AG08395 (cell line): ENCODE measurements at places on chromosomes 7 and 10.

DNA sequence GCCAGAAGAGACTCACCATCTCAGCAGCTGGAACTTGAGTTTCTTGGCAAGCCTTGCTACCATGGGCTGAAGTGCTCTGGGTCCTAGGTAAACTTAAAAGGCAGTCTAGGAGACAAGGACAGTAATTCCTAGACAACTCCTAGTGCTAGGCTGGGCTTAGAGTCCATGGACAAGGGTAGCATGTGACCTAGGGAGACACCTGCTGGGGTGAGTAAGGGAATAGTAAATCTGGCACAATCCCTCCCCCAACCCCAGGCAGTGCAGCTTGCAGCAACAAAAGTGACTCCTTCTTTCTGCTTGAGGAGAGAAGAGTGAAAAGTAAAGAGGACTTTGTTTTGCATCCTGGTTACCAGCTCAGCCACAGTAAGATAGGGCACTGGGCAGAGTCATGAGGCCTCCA is 316.5 kb upstream of the IMMP2L start:
- DNase-seq = no peak

DNA sequence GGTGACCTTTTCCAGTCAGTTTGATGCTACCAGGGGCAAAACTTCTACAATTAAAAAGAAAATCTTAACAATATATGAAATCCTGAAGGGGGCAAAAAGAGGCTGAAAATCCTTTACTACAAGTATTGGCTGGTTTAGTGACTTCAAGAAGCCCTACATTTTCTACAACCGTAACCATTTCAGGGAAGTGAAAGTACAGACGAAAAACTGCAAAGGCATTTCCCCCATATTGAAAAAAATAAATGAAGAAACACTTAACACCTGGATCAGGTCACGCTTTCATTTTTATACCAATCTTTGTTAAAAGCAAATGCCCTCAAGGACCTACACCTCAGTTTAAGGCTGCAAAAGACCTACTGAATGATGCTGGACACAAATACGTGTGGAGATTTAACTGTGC is 38.6 kb downstream of the IL6 start:
- no peak for DNase-seq

DNA sequence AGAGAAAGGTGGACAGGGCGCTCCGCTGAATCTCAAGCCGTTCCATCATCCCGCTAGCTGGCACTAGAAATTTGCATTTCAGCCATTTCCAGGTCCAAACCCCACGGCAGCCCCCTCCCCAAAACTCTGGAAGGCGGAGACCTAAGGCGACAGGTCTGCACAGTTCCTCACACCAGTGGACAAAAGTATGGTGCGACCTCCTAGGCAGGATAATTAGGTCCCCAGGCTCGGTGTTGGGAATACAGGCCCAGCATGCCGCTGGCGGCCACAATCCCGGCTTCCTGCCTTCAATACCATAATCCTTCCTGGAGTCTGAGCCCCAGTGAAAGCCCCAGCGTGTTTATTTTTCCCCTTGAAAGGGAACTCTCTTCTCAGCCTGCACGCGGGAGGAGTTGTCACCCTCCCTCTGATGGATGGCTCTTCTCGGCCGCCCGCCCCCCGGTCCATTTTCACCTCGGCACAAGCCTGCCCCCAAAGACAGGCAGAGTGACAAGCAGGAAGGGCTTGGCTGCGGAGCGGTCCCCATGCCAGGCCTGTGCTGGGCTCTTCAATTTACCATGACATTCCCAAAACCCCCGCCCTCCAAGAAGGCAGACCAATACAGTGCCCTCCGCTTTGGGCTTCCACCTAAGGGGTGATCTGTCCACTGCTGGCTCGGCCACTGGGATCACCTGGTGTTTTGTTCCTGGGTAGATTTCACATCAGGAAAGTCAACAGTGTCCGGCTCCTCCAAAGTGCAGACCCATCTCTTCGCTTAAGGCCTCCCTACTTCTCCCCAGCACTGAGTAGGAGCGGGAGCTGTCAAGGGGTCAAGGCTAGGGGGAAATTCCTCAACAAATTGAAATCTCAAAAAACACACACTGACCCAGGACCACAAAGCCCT is 2.2 kb downstream of the FGFR2 start:
- no peak for DNase-seq

DNA sequence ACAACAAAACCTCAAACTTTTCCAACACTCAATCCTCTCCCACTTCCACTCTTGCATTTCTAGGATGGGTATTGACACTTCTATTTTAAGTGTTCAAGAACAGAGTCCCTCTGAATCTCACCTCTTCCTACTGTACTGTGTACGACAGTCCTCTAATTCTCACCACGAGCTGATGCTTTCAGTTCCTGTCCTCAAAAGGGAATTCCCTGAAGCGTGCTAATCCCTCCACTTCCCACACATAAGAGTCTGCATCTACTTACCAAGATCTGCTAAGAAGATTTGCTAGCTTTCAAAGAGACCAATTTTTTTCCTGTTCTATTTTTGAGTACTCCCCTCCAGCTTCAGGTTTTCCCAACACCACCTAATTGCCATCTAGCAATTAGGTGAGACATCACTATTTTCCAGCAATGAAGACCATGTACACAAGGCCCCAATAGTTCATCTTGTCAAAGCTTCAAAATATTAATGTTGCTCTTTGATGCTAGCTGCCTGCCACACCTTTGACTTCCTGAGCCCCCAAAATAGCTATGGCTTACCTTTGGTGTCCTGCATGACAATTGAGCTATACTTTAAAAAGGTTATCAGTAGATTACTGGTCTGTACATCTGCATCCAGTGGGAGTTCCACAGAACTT is 54.4 kb downstream of the ARMH3 start:
- DNase-seq = no peak

- DNase-seq = peak; percentile 82
Observed at GRCh38 chr10:29862923-29863614, 196.3 kb downstream of the JCAD start.

GRCh38 chr7:47387506-47387905 is 194.4 kb downstream of the TNS3 start:
- no peak for DNase-seq

- no peak for DNase-seq
Observed at GRCh38 chr10:6678956-6679355, 98.9 kb upstream of the PRKCQ start.
